Fibroblast of skin of right biceps (primary cell): ENCODE measurements at places on chromosomes 5 and 9.
A peak's percentile ranks its signal among the peaks of the same experiment; 100 is the strongest.

DNA sequence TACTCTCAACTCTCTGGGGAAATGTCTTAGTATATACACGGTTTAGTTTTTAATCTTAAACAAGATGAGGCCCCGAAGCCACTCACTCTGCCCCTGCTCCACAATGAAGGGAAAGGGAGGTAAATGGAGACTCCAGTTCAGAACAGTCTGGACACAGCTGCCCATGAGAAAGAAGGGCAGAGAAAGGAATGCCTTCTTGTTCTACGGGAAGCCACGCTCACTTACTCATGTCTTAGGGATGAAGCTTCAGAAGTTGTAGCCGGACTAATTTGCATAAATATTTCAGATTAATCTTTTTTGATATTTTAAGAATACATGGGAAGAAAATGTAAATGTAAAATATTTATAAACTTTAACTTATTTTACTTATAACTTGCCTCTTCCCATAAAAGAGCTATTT lies 94.0 kb downstream of the COL23A1 start:
- peak; percentile 37 for DNase-seq

- DNase-seq, result no peak
These were observed 77.4 kb upstream of the ALDH1B1 start for GRCh38 chr9:38315085-38315595.

DNA sequence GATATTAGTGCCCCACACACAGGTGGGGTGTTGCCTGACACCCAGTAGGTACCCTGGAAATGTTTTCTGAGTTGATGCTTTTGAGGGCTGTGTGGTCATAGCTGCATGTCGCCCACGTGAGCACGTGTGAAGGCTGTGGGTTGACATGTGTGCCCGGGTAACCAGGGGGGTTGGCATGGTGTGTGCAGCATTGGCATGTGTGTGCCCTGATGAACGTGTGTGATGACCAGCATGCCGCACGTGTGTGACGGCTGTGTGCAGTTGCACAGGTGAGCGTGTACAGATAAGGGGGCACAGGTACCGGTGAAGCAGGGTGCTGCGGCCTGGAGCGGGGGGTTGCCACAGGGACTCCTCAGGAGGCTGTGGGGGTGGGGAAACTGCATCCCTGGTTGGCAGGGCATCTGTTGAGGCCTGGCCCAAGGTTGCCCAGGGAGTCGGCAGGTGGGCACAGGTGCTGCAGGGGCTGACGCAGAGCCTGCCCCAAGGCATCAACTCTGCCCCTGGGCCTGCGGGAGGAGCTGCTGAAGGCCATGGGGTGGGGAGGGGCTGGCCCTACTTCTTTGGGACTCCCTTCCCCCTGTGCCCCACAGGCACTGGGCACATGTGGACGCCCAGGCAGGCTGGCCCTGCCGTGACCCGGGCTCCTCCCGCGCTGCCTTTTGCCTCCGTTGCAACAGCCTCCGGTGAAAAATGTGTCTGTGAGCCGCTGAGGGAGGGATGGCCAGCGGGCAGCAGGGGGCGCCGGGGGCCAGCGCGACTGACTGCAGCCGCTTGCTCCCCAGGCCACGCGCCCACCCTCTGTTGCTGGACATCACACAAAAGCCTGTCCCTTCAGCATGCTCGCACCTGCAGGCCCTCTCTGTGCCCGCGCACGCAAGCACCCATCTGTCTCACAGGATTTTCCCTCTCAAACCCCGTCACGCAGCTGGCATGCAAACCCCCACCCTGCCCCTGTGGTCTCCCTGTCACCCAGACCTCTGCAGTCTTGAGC lies 2.2 kb downstream of the UNC5A start:
- DNase-seq, result no peak

DNA sequence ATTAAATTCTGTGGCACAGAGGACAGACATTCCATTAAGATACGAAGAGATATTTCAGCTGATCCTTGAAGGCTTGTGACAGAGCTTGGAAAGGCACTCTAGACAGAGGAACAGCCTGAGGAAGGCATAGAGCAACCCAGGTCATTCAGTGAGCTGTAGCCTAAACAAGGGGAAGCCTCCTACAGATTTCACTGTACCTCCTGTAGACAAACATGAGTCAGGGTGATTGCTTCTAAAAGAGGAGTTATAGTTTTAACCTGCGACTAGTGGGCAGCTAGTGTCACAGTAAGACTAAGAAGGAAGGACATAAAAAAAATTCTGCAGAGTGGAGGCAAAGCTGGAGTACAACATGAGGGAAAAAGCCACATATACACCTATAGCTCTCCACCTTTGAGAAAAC lies 43.5 kb upstream of the ANKDD1B start:
- peak; percentile 22 for DNase-seq

- DNase-seq, result no peak
These were observed 626.7 kb downstream of the CCDC171 start for GRCh38 chr9:16179566-16179965.

GRCh38 chr5:43312699-43313034 lies 545 bp downstream of the HMGCS1 start:
- no peak for DNase-seq

- no peak for DNase-seq
These were observed 115.9 kb downstream of the FEM1C start for GRCh38 chr5:115428676-115429075.

- no peak for DNase-seq
These were observed 601.0 kb upstream of the ACO1 start for GRCh38 chr9:31783491-31783890.

DNA sequence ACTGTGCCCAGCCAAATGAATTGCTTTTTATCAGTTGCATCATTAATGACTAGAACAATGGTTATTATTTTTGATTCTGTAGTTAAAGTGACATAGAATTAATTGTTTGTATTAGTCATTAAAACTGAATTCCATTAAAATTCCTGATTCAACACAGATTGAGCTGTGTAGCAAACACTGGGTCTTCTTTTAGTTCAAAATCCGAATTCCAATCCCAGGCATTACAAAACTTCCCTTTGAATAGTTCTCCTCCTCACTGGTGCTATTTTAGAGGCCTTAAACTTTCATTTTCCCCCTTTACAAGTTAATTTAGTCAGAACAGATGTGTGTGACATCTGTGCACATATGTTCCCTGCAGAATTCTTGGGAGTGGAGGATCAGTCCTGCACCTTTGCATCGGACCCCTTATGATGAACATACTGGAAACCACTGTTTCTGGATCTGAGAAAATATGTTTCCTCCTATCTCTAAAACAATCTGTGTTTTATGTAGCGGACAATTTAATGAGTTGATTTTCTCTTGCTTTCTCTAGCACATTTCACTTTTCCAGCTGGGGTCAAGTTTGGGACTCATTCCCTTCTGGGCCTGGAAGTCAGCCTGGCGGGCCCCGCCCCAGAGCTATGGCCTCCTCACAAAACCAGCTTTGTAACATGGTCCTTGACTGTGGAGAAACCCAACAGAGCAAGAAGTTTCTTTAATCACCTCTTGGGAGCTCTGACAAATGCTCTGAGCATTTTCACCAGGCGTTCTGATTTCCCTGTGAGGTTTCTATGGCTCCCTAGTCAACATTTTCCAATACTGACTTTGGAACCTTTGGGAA lies 87.9 kb upstream of the MAMDC2 start:
- DNase-seq, result no peak

DNA sequence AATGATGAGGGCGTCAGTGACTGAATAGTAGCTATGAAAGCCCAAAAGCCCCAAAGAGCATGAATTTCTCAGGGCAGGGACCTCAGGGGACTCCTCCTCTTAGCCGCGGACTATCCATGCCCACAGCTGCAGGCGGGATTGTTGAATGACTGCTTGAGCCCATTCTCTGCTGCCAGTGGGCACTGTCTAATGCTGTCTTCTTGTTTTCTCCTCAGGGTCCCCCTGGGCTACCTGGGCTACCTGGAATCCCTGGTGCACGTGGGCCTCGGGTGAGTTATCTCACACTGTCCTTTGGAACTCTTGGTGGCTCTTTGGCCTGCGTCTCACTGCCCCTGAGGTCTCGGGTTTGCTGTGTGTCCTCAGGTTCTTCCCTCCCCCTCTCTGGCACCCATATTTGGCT lies 22.7 kb downstream of the COL27A1 start:
- no peak for DNase-seq

DNA sequence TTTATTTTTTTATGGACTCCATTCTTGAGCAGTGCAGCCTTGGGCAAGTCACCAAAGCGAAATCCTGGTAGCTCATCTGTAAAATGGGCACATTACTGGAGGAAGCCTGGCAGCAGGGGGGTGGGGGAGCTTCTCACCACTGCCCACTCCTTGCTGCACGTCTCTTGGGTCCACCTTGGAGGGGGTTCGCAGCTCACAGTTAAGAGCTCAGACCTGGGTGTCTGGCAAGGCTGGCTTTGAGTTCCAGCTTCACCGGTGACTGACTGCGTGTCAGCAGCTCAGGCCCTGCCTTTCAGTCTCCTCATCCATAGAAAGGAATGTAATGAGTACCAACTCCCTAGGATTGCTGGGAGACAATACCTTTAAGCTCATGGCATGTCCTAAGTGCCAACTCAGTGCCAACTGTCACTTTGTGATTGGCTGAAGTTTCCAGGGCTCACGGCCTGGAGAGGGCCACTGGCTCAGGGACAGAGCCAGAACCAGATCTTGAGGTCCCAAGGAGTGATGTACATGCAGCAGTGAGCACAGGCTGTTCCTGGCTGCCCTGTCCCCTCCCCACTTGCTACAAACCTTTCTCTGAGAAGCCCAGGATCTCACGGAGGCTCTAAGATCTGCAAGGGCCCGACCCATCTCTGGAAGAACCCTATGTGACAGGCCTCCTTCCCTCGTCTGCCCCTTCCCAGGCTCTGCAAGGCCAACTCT lies 72.9 kb downstream of the C9orf50 start:
- DNase-seq, result no peak

DNA sequence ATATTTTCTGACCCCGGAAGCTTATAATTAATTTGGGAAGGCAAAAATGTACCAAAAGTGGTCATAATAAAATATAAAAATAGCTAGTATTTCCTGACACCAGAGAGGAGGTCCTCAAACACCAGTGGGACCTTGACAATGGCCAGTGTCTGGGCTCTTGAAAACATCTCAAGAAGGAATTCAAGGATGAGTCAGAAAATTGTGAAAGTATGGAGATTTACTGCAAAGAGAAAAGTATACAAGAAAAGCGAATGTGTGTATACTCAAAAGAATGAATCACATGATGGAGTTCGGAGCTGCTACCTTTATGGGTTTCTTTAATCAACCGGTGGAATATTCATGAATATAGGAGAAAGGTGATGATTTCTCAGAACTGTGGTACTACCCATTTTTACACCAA lies 1709.0 kb upstream of the WWC1 start:
- DNase-seq, result peak; percentile 60

- no peak for DNase-seq
These were observed 487.4 kb downstream of the PRDM9 start for GRCh38 chr5:23994581-23995370.

GRCh38 chr9:121399883-121400607 lies 30.0 kb upstream of the STOM start:
- DNase-seq, result peak; percentile 80

DNA sequence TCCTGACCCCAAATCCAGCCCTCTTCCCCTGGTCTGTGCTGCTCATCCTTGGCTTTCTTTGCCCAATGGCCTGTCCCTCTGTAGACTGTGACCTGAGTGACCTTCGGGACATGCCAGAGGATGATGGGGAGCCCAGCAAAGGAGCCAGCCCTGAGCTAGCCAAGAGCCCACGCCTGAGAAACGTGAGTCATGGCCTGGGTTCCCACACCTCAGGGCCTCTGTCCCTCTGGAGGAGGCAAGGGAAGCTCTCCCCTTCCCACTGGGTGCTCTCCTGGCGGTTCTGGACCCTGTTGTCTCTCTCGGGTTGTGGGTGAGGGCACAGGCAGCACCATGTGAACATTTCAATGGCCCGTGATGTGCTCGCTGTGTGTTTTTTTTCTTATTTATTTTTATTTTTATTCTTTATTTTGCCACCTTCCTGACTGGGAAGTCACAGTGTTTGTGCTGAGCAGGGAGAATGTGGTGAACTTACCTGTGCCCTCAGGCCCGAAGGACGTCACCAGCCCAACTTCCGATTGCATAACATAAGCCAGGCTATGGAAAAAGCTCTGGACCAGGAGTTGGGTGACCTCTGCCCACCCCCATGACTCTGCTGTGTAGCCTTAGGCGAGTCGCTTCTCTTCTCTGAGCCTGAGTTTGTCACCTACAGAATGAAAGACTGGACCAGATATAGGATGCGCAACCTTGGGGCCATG lies 29.5 kb downstream of the AFAP1L1 start:
- no peak for DNase-seq

DNA sequence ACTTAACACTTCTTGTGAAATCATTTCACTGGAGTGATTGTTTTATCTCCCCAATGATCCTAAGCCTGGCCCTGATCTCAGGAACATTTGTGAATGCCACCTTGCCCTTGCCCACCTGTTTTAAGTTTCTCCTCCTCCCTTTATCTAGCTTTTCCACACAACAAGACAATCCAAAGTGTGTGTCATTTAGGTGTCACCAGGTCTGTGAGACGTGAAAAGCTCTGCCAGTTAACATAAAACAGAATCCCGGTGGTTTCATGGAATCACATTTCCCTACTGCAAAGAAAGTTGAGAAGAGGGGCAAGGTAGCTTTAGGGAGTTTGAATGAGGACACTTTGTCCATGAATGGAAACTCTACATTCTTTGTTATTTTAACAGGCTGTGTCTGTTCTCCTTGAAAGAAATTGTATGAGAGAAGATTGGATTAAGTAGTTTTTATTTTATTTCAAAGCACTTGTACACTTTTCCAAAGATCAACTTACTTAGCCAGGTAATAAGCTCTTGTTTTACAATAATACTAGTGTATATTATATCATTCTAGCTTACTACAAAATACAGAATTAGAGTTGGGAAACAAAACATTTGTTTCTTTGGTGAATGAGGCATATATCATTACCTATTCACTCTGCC lies 239.0 kb downstream of the ISL1 start:
- DNase-seq, result no peak

DNA sequence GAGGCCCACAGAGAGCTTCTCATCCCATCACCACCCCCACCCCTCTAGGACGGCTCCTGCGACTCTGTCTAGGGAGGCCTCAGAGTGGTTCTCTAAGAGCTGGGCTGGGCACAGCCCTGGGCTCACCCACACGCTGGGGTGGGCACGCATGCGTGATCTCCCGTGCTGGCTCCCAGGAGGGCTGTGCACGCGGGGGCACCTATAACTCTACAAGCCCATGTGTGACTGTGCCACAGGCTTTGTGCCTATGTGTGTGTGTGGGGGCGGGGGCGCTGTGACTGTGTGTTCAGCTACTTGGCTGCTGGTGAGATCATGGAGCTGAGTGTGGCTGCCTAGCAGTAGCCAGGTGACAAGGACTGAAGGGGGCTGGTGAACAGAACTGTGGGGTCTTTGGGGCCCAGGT lies 32.2 kb downstream of the NDUFA8 start:
- no peak for DNase-seq

- DNase-seq, result no peak
These were observed 11.6 kb downstream of the GABRP start for GRCh38 chr5:170795154-170795553.

- no peak for DNase-seq
These were observed 225.8 kb downstream of the MEF2C start for GRCh38 chr5:88657136-88657535.

DNA sequence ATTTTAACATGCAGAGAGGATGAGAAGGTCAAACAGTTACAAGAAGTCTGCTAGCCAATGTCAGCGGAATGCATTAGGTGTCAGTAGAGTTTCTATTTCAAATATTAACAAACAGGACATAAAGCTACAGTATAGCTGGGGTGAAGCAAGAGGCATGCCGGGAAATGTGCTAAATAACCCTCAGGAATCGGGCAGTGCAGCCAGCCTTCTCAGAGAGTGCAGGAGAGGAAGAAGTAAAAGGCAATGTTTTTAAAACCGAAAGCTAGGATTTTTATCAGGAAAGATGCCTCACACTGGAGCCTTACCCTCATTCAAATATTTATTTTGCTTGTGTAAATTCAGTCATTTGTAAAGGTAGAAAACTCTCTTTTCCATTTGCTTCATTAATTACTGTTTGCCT lies 59.1 kb upstream of the SH3GL2 start:
- DNase-seq, result no peak
